ENCODE measurements at places on chromosomes 4 and X.

- DNase-seq = no peak
These were observed 19.7 kb downstream of the FBXW7 start for GRCh38 chr4:152516156-152516555.

DNA sequence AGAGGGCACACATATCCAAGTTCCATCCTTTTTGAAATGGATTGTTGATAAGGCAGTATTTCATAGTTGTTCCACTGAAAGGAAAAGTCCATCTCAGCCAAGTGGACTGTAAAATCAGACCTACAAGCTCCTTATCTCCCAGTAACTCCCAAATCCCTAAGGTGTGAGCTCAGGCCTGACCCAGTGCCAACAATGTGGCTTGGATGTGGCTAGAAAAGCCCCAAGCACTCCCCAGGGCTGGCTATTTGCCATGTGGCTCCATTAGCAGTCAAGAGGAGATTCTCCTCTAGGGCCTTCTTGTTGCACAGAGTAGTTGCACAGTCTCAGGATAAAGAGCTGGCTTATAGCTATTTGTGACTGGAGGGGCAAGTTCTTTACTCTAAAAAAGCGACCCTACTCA, 25.0 kb upstream of the DGKK start:
- no peak for DNase-seq

- no peak for DNase-seq
These were observed 26.9 kb downstream of the UBA6 start for GRCh38 chr4:67674098-67674497.

- no peak for DNase-seq
These were observed 641.1 kb downstream of the MID1IP1 start for GRCh38 chrX:39442332-39442731.

- DNase-seq = no peak
These were observed 457.1 kb upstream of the BOD1L1 start for GRCh38 chr4:14084598-14084997.

DNA sequence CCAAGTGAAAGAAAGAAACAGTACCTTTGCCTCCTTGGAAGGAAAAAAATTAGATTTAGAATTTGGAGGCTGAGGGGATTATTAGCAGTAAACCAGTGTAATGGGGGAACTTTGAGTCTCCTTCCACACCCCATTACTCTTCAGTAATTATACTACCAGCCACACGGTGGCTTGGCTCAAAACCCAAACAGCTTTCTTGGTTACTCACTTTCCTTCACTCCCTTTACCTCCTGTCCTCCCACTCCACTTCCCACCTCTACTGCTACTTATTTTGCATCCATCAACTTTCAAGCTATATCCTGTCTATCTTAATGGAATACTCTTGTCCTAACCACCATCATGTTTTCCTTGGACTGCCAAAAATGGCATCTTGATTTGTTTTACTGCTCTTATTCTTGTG, 310.6 kb upstream of the AADAT start:
- DNase-seq = no peak

DNA sequence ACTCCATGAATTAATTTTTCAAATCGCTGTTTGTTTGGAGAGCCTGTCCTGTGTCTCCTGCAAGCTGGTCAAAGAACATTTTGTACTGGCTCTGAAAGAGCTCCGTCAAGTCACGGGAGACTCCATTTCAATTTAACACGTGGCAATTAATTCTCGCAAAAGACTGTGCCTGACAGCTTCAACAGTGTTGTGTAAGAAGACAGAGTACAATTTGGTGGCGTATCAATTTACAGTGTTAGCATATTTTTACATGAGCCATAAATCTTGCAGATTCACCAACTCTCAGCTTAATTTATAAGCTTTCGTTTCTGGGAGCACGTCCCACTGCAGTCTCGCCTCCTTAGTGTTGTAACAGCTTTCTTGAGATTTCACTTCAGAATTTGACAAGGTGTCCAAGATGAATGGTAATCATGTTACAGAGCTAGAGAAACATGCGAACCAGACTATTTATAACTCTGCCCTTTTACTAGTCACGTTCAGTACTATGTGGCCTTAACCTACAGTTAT, 70.8 kb downstream of the RWDD4 start:
- no peak for DNase-seq

GRCh38 chrX:24498975-24499374, 33.9 kb downstream of the PDK3 start:
- DNase-seq = no peak

DNA sequence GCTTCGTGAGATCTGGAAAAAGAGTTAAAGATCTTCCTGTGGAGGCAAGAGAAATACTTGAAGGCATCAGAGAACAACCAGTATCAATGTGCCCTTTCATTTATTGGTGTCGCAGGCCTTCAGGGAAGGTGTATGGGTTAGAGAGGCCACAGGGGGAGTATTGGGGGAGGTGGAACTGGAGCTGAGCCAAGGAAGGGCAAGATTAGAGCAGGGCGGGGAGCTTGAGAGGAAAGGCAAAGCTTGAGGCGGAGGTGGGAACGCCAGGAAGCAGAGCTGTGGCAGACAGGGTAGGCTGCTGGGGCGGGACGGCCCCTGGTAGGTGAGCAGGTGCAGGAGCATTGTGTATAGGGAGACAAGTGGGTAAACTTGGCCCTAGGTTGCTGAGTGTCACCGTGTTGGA, 329.9 kb downstream of the ARHGAP10 start:
- no peak for DNase-seq

GRCh38 chrX:98371994-98372393, 1488.3 kb downstream of the RPA4 start:
- no peak for DNase-seq

DNA sequence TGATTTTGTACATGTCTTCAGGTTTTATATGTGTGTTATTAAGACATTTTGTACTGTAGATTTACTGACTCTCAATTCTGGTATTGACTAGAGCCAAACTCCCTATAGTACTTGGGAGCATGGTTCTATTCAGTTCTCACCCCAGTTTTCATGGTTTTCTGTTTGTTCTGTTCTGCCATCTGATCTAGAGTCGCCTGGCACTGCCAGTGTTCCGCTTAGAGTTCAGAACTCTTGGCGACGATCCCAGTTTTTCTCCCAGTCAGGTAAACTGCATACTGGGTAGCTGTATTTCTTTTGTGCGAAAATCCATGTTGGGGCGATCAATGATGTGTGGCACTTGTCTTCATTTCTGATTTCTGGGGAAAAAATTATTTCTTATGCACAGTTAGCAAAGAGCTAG, 78.0 kb downstream of the PHOX2B start:
- DNase-seq = no peak

DNA sequence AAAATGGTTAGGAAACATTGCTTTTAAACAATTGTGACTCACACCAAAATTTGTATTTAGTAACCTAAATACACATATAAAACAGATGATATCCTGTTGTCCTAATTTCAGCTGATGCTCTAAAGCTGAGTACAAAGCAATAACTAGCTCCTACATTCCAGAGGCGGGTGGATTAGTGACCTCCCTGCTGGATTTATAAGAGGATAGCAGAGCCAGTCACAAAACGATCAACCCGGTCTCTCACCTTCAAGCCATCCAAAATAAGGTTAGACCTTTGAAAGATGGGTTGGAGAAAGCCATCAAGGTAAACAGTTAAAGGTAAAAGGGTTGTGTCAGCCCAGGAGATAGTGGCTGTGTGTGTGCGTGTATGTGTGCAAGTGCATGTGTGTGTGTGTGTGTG, 43.2 kb upstream of the SFRP2 start:
- no peak for DNase-seq

DNA sequence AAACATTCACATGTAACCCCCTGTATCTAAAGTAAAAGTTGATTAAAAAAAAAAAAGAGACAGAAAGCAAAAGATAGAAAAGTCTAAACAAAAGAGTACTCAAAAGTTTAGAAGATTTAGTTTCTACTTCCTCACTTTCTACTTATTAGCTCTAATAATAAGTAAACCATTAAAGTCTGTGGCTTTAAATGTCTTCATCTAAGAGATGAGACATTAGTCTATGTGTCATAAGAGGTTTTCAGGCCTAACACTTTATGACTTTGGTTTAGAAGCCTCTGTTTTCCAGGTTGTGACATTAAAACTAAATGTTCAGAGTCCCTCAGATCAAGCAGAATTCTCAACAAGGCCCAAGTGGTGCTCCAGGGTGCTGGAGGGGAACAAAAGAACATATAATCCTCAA, 42.2 kb upstream of the GUCY1A1 start:
- DNase-seq = no peak

DNA sequence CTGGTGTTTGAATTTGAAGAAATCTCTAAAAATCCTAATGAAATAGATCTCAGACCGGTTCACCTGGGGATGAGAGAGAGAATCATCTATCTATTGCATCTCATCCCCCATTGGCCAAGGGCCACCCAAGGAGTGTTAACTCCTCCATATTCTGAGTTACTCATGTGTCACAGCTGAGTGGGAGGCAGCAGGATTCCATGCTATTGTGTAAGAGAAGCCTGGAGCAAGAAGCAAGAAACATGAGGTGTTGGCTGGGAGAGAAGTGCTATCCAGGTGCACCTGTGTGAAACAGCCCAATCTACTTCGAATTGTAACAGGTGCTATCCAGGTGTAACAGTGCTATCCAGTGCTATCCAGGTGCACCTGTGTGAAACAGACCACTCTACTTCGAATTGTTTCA, 150.3 kb upstream of the MAOA start:
- DNase-seq = no peak

- no peak for DNase-seq
These were observed 204.8 kb downstream of the VEGFC start for GRCh38 chr4:176587920-176588319.

DNA sequence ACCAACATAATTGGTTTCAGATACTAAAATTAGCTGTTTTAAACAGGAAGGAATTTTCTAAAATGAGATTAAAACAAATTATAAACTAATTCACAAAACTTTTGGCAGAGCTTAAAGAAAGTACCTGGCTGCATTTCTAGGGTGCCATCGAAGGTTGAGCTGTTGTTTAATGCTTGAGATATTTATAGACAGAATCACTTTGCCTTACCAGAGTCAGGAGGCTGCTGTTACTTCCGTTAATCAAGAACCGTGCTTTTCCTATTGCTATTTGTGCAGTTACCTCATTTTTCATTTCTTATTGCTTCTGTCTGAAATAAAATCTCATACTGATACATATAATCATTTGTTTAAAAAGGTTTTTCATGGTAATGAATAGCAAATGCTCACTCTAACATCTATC, 242.9 kb downstream of the TECRL start:
- no peak for DNase-seq

- DNase-seq = no peak
These were observed 124.2 kb downstream of the ENOX2 start for GRCh38 chrX:130778773-130779172.

GRCh38 chrX:143788265-143788664, 67.7 kb upstream of the SPANXN2 start:
- DNase-seq = no peak

- DNase-seq = no peak
These were observed 24.7 kb upstream of the MXRA5 start for GRCh38 chrX:3371163-3371562.

GRCh38 chr4:43148481-43148880, 256.0 kb downstream of the GRXCR1 start:
- no peak for DNase-seq

DNA sequence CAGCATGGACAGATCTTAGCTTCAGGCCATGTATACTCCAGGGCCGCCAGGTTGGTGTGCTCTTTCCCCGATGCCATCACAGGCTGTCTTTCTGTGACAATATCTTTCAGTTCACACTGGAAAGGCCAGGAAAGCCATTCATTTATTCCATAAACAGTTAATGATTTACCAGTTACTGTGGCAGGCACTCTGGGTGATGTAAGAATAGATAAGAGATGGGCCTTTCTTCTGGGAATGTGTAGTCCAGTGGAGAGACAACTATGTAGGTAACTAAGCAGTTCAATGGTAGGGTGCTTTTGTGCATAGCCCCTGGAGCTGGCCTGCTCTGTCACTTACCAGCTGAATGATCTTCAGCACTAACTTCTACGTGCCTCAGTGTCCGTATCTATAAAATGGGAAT, 46.3 kb upstream of the LEF1 start:
- no peak for DNase-seq

- no peak for DNase-seq
These were observed 61.8 kb downstream of the POLR2B start for GRCh38 chr4:57040510-57040909.

- no peak for DNase-seq
These were observed 33.6 kb upstream of the PDGFC start for GRCh38 chr4:157005193-157005592.

GRCh38 chrX:29145316-29145715, 558.1 kb downstream of the IL1RAPL1 start:
- DNase-seq = no peak

DNA sequence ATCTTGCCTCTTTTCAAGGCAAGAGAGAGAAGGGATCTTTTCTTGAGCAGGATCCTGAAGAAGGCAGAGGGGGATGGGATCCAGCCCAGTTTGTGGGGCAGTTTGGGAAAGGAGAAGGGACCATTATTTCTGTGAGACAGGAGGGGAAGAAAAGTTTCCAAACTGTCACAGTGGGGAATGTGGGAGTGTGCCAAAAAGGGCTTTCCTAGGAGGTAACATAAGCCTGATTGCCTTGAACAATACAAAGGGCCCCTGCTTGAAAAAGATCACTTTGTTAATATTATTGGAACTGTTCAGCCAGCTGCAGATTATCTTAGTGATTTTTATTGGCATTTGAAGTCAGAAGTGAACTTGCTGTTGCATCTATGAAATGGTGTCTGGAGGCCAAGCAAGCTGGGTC, 55.2 kb downstream of the MTM1 start:
- DNase-seq = no peak

DNA sequence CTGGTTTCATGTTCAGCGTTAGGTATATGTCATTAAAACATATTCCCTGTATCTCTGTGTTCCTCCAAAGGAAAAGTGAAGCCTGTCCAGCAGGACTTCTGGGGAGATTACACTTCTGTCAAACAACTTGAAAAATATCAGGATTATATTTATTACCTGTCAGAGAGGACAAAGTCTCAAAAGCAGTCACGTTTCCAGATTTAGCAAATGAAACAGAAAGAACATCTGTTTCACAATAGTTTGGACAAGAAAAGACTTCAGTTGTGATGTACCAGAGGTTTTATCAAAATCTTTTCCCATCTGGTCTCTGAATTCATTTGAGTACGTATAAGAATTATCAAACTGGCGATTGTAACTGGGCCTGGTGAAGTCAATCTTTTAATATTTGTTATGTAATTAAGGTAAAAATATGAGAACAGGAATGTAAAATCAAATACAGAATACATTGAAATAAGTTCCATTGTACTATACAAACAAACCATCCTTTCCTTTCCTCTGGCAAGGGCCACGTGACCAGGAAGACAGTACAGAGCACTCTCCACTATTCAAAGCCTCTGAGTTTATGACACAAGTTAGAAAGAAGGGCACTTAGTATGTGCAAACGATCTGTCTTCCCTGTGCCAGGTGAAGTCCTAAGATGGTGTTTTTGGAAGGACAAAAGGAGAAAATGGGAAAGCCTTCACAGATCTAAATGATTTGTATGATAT, 3.2 kb downstream of the CASP3 start:
- no peak for DNase-seq

DNA sequence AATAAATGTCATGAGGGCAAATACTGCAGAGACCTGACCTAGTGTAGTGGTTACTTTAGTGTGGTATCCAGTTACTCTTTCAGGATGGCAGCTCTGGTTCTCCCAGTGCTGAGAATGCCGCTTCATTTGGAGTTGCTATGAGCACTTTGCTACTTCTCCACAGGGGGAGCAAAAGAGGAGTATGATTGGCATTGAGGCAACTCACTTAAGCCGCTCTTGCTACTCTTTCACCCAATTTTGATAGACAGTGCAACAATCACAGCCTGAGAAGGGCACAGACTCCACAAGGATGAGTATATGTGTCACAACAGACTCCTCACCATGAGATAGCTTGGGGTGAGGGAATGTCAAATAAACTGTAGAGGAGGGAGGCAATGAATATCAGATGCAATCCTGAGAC, 81.2 kb downstream of the NPY1R start:
- DNase-seq = no peak
